ENCODE measurements at places on chromosomes 6 and 20. TPM values are rescaled to one million over a fixed set of nuclear protein-coding genes. Genes with fewer than 3 reads are reported as not detected.

SIRPB2 gene
- not detected for total RNA-seq

QKI gene
- 155 TPM for total RNA-seq

NOL7 gene
- total RNA-seq, result 46.9 TPM

IL20RA gene
- 0.28 TPM for total RNA-seq

SPATA2 gene
- total RNA-seq, result 11.5 TPM

HCK gene
- 0.76 TPM for total RNA-seq

KHDC1L gene
- 0.28 TPM for total RNA-seq

ADGRF5 gene
- total RNA-seq, result 1.0 TPM

ACSS1 gene
- total RNA-seq, result not detected

FOXQ1 gene
- 24.8 TPM for total RNA-seq

MYT1 gene
- total RNA-seq, result 2.1 TPM

FOXC1 gene
- 3.7 TPM for total RNA-seq

ABHD16A gene
- 35.7 TPM for total RNA-seq

SOBP gene
- total RNA-seq, result 1.3 TPM

GRM1 gene
- 0.14 TPM for total RNA-seq

VNN1 gene
- total RNA-seq, result not detected

F13A1 gene
- total RNA-seq, result not detected

FAXC gene
- 4.7 TPM for total RNA-seq

VSX1 gene
- not detected for total RNA-seq

UBD gene
- total RNA-seq, result not detected

GRCh38 chr20:57777911-57778310, 68.1 kb upstream of the PMEPA1 start:
- no peak for DNase-seq

DNA sequence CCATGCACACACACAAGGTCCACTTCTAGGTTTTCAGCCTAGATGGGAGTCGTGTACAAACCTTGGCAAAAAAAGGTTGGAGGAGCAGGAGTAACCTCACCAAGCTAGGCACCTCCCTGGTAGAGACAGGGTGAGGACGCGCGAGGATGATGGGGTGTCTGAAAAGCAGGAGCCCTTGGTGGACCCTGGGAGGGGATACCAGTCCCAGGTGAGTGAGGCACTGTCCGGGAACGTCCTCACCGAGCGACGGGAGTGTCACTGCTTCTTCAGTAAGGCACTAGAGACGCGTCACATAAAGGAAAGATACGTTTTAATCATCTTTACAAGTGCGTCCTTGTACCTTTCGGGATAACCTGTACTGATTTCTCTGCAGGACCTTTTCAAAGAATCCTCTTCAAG, 29.4 kb upstream of the ZBP1 start:
- DNase-seq, result no peak

DNA sequence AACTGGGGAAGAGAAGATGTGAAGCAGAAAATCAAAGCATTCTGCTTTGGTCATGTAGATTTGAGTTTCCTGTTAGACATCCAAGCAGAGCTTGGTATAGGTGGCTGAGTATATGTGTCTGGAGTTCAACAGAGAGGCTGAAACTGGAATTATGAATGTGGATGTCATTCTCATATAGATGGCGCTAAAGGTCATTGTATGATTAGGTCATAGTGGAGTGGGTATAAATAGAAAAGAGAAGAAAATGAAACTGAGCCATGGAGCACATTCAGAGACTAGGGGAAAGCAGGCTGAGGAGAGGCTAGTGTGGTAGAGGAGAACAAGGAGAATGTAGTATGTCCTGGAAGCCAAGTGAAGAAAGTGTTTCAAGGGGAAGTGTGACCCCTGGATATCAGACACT, 295.6 kb upstream of the PLN start:
- no peak for DNase-seq

GRCh38 chr20:57448764-57449354, 57.7 kb downstream of the RBM38 start:
- DNase-seq, result no peak

DNA sequence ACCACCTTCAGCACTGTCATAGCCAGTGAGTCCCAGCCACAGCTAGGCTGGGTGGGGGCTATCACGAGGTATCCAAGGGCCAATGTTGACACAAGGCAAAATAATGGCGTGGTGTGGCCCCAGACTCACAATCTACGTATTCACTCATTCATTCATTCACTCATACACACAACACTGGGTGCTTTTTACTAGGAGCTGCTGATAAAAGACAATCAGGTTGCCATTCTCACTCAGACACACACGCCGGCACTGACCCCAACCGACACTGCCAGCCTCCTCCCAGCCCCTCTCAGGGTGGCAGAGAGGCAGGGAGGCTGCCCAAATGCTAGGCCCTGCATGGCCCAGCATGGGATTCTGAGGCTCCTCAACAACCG, 1.5 kb upstream of the C20orf144 start:
- no peak for DNase-seq

DNA sequence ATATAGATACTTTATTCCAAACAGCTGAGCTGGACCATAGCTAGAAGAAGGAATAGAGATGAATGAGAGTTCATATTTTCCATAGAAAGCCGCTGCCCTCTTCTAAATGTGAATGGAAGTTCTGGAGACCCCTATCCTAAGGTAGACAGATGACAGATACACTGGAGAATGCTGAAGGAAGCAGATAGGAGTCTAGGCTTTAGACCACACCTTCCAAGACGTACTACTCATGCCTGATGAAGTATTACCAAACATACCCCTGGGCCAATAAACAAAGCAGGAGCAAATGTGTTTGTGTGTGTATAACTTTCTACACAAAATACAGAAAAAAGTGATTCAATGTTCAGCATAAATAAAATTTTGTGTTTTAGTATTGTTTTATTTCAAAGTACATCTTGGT, 9.1 kb upstream of the SLC17A2 start:
- no peak for DNase-seq

- DNase-seq, result no peak
These were observed 105.6 kb downstream of the TCP11 start for GRCh38 chr6:35035481-35036030.

DNA sequence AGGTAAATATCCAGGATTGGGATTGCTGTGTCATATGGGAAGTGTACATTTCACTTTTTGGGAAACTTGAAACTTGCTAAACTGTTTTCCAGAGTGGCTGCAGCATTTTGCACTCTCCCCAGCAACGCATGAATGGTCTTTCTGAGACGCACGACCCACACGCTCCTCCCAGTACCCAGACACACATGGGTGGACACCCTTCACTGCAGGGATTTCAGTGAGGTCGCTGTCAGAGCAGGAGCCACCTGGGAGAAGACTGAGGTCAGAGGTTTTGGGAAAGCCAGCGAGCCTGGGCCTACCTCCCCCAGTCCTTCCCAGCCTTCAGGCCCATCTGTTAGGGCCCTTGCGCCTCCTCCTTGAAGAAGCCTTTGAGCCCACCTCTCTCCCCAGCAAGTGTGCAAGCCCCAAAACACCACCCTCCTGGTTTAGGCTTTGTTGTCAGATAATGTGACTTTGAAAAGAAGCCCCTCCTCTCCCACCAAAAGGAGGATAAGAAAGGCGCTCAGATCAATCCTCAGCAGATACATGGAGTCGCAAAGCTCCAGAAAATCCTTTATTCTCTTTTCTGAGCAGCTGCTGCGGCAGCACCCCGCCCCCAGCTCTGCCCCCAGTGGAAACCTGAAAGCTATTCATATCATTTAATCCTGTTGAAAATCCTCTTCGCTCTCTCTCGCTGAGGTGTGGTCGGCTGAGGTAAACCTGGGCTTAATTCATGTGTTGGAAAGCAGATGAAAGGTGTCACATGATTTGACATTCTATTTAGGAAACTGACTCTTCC, 12.7 kb upstream of the JAG1 start:
- DNase-seq, result no peak

GRCh38 chr20:57772349-57772964, 62.6 kb upstream of the PMEPA1 start:
- peak; percentile 65 for DNase-seq

GRCh38 chr6:13402711-13403110, 74.4 kb upstream of the TBC1D7 start:
- no peak for DNase-seq

DNA sequence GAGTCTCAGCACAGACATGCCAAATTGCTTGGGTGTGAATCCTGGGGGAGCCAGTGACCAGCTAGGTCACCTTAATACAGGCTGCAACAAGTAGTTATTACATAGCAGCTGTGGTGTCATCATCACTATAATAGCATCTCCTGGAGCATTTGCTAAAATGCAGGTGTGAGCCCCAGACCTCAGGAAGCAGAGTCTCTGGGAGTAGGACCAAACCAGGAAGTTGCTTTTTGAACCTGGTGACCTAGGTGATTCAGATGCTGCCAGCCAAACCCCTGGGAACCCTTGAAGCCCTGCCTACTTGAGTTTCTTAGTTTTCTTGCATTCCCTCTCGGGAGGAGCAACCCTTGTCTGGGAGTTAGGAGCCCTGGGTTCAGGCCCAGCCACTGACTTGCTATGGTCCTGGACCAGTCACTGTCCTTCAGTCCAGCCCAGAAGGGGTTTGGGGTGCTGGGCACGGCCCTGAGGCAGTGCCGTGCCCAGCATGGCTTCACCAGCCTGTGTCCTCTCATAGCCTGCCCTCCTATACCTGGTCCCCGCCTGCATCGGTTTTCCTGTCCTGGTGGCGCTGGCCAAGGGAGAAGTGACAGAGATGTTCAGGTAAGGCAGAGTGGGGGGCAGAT, 39.3 kb upstream of the ID1 start:
- DNase-seq, result no peak

DNA sequence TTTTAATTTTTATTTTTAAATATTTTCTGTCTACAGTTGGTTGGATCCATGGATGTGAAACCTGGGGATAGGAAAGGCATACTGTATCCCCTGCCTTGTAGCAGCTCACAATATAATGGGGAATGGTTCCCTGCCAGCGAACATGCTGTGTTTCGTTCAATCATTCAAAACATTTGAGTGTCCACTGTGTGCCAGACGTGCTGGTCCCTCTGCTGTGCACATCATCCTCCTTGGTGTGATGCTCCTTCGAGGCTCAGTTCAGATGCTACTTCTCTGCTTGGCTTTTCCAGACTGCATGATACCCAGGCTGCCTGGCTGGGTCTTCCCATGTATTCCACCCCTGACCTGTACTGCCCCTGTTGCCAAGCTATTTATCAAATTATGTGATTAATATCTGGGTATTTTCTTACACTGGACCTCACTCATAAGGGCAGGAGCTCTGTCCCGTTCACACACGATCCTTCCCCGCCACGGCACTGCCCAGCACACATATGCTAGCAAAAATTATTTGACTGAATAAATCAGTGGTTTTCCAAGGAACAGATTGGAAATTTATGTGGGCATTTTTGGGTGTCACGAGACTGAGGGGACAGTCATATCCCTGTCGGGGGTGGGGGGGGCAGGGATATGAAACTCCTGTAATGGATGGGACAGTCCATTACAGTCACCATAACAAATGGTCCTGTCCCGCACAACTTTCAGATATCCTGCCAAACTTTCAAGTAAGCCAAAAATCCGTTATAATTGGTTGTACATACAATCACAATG, 4.9 kb downstream of the SDCBP2 start:
- DNase-seq, result no peak

DNA sequence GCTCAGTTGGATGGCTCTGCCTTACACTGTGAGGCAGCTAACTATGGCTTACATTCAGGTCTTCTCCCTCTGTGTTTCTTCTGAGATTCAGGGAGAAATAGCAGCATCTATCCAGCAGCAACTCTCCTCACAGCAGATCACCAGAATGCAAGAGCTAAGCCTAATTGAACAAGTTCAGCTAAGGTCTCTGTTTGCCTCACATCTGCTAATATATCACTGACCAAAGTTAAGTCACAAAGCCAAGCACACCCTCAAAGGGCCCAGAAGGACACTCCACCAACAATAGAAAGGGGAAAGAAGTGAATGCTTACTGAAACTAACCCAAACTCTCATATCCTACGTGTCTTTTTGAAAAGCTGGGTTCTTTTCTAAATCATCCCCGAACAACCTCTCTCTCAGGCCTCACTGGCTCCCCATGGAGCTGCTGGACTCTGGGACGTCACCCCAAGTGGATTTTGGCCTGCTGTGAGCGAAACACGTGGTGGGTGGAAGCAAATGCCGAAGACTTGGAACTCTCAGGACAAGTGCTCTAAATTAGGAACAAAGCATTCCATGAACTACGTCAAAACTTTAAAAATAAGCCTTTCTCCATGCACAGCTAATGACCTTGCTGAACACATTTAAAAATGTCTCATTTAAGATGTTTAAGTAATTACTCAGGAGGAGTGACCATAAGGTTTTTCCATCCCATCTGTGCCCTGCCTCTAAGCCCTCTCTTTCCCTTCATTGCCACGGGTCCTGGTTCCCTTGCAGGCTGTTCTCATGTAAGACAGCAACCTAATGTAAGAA, 167.5 kb upstream of the PLCB4 start:
- DNase-seq, result no peak

- no peak for DNase-seq
These were observed 3.3 kb downstream of the HNF4A start for GRCh38 chr20:44358776-44359175.

- DNase-seq, result no peak
These were observed 55.5 kb downstream of the JARID2 start for GRCh38 chr6:15301179-15302006.

- DNase-seq, result no peak
These were observed 121.4 kb upstream of the RREB1 start for GRCh38 chr6:6986344-6986743.

DNA sequence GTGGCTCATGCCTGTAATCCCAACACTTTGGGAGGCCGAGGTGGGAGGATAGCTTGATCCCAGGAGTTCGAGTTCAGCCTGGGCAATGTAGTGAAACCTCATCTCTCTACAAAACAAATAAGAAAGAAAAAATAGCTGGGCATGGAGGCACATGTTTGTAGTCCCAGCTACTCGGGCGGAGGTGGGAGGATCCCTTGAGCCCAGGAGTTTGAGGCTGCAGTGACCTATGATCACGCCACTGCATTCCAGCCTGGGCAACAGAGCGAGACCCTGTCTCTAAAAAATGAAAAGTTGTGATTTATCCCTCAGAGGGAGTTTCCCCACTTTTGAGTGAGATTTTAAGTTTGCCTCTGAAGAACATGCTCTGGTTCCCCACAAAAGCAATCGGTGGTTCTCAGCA, 17.4 kb upstream of the BMP7 start:
- no peak for DNase-seq

GRCh38 chr6:153941768-153942167, 97.3 kb upstream of the OPRM1 start:
- no peak for DNase-seq

DNA sequence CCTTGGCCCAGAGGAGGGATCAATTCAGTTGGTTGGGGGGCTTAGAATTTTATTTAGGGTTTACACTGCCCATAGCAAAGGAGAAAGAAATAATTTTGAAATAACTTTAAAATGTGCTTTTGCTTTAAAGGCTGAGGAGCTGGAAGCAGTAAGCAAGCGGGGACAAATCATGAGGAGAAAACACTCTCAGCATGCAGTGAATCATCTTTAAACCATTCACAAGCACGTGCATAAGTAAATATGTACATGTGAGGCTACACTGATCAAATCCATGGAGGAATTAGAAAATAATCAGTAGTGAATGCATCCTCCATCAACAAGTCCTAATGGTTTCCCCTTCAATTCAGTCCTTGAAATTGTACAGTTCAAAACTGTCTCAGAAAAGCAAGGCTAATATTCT, 181.0 kb downstream of the MTFR2 start:
- DNase-seq, result no peak

DNA sequence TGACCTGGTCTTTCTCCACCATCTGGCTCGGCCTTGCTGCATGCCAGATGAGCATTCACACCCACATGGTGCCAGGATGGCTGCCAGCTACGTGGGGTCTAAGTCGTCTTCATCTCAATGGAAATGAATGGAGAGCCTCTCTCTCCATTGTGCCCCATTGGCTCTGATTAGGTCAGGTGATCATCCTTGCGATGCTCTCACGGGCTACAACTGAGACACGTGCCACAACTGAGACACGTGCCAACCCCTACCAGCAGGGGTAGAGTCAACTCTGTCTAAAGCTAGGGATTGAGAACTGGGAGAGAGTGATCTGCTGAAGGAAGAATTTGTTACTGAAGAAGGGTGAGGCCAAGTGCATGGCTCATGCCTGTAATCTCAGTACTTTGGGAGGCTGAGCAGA, 67.3 kb upstream of the RALY start:
- DNase-seq, result no peak

Measured in H7 (cell line).